ENCODE measurements at places on chromosomes 5 and 9.

DNA sequence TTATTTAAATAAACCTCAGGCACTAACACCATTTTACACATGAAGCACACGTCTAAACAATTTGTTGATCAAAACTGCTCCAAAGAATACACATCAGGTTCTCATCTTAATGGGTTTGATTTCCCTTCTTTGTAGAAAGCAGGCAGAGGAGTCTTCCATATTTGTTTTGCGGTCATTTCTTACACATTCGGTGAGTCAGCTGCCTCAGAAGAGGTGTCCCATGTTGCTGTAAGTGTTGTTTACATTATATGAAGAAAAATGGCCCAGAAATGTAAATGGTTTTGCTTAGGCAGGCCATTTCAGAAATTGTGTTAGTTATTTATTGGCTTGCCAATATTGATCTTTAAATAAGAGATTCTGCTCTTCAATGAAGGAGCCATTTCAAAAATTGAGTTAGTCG, 325.8 kb downstream of the TENT4A start:
- DNase-seq = no peak

GRCh38 chr5:142201471-142201887, 92.9 kb downstream of the NDFIP1 start:
- no peak for DNase-seq

DNA sequence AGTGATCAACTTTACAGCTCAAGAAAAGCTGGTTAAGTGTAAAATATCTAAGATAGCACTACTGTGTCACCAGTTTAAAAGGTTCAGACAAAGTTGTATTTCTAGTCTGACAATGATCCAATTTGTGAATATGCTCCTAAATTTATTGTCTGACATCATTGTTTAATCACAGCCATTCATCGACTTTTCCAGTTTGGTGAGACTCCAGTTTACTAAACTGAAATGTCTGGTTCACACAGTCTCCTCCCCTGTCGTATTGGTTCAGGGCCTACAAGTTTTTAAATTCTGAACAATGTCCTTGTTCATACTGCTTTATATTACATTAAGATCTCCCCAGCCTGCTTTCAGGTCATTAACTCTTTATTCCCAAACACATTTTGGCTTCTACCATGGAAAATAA, 161.4 kb downstream of the CHSY3 start:
- no peak for DNase-seq

- no peak for DNase-seq
Observed at GRCh38 chr5:172593721-172594235, 47.3 kb upstream of the NEURL1B start.

DNA sequence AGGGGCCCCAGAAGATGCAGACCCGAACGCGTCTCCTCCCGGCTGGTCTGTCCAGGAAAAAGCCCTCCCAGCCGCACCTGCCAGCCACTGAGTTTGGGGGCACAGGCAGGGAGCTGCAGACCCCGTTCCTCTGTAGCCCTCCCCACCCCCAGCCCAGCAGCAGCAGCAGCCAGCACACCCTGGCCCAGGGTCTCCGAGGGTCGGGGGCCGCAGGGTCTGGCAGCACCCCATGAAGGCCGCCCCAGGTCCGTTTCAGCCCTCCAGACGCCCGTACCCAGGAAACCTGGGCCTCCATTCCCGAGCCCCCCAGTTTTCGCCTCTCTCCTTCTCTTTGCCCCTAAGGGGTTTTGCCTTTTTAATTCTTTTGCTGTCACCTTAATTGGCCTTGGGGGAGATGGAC, 19.7 kb downstream of the EXD3 start:
- no peak for DNase-seq

- no peak for DNase-seq
Observed at GRCh38 chr9:967903-968641, 8.4 kb upstream of the DMRT3 start.

- no peak for DNase-seq
Observed at GRCh38 chr5:116358911-116359418, 215.7 kb downstream of the SEMA6A start.

DNA sequence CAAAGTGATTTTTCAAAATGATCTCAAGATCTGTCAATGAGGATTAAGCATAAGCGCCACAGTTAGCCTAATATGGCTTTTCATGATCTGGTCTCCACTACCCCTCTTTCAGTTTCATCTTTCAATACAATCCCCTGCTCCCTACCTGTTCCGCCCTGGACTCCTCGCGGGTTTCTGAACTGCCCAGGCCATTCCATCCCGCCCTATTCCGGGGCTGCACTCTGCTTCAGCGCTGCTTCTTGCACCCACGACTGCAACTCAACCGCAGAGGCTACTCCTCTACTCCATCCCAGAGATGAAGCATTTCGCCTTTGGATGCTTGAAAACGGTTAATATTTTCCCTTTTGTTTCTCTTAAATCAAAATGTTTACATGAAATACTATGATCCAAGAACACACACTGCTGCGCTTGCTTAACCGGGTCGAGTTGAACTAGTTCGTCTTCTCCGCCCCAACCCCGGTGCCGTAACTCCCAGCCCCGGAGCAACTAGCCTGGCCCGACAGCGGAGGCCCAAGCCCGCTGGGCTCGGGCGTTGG, 716 bp upstream of the OTULIN start:
- no peak for DNase-seq

- DNase-seq = no peak
Observed at GRCh38 chr9:87886933-87887505, 4.3 kb downstream of the SPATA31E1 start.

DNA sequence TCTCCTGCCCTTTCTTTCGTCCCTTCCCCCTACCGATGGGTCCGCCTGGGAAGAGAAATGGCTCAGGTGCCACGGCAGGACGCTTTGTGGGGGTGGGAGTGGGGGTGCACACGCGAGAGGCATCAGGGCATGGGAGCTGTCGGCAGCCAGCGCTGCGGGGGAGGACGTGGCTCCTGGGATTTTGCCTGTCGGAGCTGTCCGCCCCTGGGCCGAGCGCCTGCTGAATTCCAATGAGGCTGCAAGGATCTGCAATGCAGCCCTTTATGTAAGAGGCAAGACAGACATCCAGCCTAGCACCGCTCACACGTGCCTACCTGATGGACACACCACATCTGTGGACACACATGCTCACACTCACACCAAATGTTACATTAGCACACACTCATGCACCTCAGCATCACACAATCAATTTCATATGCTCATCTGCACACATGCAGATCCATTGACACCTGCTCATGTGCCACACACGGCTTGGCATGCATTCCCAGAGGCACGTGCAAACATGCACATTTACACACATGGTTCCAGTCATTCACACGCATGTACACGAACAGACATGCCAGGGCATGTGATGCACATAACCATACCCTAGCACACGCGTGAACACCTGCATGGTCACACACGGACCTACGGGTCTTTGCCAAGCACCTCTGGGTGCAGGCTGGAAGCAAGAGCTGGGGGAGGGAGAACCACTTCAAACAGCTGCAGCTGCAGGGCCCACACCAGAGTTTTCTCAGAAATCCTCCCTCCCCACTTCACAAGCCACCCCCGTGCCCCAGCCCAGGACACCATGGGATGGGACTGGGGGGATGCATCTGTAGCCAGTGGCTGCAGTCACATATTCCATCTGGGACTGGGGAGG, 1.4 kb downstream of the GRIN1 start:
- DNase-seq = no peak

Data from stimulated activated CD4-positive, alpha-beta T cell treated with anti-CD3 and anti-CD28 coated beads, Interleukin-1b, Interleukin-23, amount 100 ng/mL, for 4 hours (primary cell).